ENCODE measurements at places on chromosomes 2 and 18.
A peak's percentile ranks its signal among the peaks of the same experiment; 100 is the strongest.

GRCh38 chr2:240426845-240427721 is 8.4 kb upstream of the GPC1 start:
- no peak for DNase-seq

DNA sequence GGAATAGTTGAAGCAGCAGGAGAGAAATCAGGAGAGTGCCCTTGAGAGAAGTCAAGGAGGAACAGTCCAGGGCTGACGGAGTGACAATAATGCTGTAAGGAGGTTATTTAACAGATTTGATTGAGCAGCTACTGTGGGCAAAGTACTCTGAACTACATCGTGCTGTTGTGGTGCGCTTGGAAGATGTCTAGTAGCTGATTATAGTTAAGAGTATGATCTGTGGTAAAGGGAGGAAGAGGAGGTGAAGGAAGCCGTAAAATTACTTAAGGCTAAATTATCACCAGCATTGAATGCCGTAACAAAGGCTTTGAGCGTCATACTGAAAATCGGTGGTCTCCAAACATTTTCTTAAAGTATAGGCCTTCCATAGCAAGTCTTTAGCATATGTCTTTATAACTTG is 4.5 kb downstream of the PCBP1 start:
- DNase-seq = no peak

DNA sequence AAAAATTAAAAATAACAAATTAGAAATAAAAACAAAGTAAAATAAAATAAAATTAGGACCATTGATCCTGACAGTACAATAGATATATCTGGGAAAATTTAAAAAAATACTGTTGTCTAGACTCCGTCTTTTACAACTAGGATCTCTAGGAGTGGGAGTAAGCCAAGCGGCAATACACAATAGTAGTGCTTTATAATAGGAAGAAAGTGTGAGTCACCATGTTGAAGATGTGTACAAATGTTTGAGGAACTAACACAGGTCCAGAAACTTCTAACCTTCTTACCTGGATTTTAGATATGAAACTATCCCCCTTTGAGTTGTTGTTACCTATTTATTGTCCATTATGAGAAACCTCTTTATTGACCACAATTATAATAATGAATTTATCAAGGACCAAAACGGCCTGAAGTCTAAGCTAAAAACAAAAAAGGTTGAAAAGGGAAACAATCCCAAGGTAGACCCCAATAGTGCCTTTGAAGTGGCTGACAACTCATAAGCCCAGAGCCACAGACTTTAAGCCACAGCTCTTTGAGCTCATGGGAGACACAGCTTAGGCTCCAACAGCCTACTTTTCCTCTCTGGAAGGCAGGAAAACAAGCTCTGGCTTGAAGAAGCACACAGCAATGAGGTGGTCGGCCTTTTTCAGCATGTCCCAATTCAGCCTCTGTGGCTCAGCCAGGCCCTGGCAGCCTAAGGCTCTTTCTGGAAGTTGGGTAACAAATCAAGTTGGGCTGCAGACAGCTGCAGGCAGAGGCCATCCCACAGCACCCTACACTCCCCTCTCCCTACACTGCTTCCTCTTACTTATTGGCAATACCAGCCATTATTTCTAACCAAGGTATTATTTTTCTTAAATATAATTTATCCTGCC is 62.9 kb downstream of the AQP4 start:
- no peak for DNase-seq

- DNase-seq = no peak
Observed at GRCh38 chr2:25062511-25062917, 20.6 kb downstream of the EFR3B start.

DNA sequence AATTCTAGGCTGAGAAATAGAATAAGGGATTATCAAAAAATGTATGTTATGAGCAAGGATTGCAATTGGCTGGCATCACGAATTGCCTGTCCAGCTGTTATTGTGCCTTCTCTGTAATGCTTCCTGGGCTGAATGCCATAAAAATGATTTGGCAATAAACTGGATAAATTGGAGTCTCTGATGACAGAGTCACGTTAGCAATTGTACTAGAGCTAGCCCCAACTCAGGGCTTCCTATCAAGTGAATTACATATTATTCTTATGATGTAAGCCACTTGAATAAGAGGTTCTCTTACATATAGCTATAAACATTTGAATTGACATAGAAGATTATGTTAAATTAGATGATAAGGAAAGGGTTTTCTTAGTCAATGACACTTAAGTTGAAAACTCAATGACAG is 607.5 kb upstream of the REG3G start:
- no peak for DNase-seq

DNA sequence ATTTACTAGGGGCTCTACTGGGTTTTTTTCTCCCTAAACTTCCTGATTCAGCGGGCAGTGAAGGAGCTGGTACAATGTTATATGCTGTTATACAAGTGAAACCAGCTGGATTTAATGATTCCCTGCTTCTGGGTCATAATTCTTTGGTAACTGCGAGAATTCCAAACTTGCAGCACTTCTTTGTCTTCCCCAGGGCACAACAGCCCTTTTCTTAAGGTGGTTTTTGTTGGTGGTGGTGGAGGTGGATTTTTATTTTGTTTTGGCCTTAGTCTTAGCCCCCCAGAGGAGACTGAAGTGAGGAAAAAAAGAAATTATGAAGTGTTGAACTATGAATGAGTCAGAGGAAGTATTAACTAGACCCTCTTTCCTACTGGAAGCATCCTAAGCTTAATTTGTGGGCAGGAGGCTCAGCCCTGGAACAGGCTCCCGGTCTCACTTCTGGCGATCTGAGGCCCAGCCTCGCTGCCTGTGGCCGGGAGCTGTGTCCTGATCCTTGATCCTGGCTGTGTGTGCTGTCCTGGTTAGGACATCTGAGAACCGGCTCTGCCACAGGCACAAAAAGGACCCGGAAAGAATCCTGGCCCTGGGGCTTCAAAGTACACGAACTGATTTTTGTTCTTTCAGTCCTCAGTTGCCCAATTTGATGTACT is 141.9 kb downstream of the LYPD6B start:
- no peak for DNase-seq

GRCh38 chr2:189797902-189798301 is 13.7 kb downstream of the PMS1 start:
- no peak for DNase-seq

- DNase-seq = no peak
Observed at GRCh38 chr2:230821261-230821990, 43.3 kb upstream of the ITM2C start.

- no peak for DNase-seq
Observed at GRCh38 chr2:117470311-117471095, 344.0 kb upstream of the DDX18 start.

DNA sequence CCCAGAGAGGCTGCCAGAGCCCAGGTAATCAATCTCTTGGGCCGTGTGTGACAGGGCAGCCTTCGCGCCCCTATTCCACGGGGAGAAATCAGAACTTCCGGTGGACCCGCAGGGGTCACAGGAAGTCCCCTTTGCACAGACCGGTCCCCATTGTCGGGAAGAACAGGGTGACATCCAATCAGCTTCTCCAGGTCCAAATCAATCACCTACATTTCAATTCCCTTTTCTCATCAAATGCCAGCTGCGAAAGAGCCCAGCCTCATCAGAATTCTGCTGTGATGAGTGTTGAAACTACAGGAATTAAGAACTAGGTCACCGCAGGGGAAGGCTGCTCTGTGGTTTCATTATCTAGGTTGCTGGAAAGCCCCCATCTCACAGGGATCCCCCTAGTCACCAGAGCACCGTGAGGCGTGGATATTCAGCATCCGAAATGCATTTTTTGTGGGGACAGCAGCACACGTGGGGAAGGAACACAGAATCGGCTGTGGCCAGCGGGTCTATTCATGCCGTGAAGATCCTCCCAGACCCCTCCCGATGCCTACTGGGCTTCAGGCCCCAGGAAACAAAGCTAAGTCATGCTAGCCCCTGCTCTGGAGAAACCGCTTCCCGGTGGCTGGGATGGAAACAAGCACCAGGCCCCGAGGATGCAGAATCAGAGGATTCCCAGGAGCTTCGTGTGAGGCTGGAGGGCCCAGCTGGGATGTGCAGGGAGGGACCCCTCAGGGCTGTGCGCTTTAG is 193.7 kb upstream of the ID2 start:
- DNase-seq = peak; percentile 66

- no peak for DNase-seq
Observed at GRCh38 chr2:237229905-237230304, 144.2 kb downstream of the COPS8 start.

- no peak for DNase-seq
Observed at GRCh38 chr2:134706587-134707329, 12.0 kb downstream of the TMEM163 start.

GRCh38 chr2:225056330-225057073 is 14.2 kb upstream of the DOCK10 start:
- DNase-seq = no peak

GRCh38 chr2:24825883-24826772 is 32.9 kb downstream of the CENPO start:
- peak; percentile 15 for DNase-seq

DNA sequence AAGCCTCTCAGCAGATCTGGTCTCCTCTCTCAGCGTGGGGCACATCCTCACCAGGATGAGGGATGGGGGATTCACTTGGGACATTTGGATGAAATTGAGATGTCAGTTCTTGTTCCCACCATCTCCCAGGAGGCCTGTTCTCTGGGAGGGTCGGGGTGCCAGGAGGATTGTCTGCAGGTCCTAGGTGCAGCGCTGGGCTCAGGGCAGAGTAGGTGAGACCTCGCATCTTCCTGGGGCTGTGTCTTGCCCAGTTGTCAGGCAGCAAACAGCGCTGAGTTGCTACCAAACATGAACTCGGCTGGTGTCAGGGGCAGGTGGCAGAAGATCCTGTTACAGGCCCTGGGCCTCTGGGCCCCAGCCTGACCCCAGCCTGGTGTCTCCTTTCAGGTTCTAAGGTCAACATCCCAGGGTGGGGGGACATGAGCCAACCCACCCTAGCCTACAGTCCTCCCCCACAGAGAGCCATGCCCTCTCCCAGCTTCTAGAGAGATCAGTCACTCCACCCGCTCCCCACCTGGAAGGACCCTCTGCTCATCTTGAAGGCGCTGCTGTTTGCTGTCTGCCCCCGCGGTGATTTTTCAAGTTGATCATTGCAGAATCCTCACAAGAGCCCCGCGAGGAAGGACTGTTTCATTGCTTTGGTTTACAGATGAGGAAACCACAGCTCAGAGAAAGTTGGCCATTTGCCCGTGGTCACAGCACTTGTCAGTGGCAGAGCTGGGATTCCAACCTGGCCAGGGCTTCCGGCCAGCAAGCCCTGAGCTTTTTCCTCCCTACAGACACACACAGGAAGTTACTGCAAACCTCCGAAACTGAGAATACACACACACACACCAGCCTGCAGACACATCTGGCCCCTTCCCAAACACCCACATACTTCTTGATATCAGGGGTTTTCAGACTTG is 83.9 kb downstream of the STPG4 start:
- DNase-seq = peak; percentile 62

- DNase-seq = no peak
Observed at GRCh38 chr2:46333912-46334311, 36.7 kb downstream of the EPAS1 start.

GRCh38 chr18:60893355-60894097 is 439.7 kb upstream of the CDH20 start:
- no peak for DNase-seq

- no peak for DNase-seq
Observed at GRCh38 chr2:240591226-240591625, 4.7 kb downstream of the CAPN10 start.

DNA sequence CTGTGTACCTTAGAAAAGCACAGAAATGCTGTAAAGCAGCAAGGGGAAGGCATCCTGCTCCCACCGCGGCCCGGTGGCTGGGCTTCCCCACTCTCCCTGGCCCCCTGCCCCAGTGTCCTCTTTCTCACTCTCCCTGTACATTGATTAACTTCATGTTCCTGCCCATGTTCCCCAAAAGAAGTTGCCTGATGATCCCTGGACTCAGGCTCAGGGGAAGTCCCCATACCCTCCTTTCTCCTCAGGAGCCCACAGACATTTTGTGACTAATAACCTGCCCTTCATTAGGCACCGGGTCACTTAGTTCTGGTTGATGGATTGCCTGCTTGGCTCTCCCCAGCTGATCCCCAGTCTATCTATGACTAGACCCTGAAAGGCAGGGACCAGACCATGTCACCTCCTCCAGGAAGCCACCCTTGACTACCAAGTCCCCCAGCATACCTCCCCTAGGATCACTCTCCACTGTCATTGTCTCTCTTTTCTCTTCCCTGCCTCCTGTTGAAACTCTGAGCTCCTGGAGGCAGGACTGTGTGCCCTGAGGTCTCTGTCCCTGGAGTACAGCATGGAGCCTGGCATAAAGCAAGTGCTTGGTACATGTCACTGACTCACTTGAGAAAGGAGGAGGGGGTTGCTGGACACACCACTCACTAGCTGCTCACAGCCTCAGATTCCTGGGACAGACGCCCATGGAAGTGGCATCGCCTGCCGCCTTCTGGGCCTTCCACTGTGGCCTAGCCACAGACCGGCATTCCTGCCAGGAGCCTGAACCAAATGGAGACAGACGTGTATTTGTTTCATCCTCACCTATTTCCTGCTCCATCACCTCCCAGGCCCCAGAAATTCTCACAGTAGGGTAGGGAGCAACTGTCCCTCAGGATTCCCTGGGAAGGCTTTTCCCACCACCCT is 13.5 kb downstream of the MALL start:
- DNase-seq = no peak

- DNase-seq = no peak
Observed at GRCh38 chr2:54416166-54416813, 39.8 kb upstream of the SPTBN1 start.

- DNase-seq = no peak
Observed at GRCh38 chr18:45566025-45566740, 49.1 kb upstream of the SLC14A2 start.

- no peak for DNase-seq
Observed at GRCh38 chr2:130251535-130251872, 53.3 kb upstream of the TUBA3E start.

- no peak for DNase-seq
Observed at GRCh38 chr2:74474899-74475298, 2.4 kb upstream of the MRPL53 start.

- no peak for DNase-seq
Observed at GRCh38 chr18:62288665-62289008, 36.5 kb upstream of the TNFRSF11A start.

DNA sequence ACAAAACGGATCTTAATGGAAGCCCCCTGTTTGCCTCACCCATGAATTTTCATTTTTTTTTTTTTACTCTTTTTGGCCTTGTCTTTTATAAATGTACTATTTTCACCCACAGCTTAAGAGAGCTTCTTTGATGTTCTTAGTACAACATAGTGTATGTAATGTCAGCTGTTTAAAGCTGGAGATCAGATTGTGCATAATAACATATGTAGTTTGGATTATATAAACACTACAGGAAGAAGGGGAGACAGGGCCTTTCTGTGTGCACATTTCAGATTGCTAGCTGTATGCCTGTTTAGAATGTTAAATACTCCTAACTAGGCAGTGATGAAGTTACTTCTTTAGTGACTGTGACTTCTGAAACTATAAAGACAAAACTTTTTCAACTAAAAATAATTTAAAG is 2.1 kb upstream of the TANC1 start:
- no peak for DNase-seq

- DNase-seq = no peak
Observed at GRCh38 chr2:6148882-6149281, 456.7 kb downstream of the SOX11 start.

GRCh38 chr2:36058076-36058475 is 297.5 kb upstream of the CRIM1 start:
- no peak for DNase-seq

GRCh38 chr18:805755-806110 is 6.3 kb downstream of the YES1 start:
- DNase-seq = no peak
